ENCODE measurements at places on chromosomes 5 and 9.

DNA sequence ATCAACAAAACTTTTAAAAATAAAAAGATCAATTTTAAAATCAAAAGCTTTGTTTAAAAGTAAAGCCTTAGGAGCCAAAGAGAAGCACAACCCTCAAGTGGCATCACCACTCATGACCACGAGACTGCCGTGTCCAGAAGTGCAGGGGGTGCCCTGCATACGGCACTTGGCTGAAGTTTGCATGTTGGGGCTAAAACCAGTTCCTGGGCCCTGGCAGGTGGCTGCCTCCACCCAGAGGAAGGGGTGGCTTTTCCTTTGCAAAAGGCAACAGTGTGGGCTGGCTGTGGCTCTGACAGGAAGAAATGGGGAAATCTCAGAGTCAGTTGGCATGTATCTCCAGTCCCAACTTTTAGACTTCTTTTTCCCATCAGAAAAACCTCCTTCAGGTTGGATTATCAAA is 15.3 kb downstream of the TRMO start:
- peak; percentile 23 for DNase-seq

- DNase-seq, result no peak
Measured at GRCh38 chr5:55427157-55427556, 107.6 kb downstream of the PLPP1 start.

DNA sequence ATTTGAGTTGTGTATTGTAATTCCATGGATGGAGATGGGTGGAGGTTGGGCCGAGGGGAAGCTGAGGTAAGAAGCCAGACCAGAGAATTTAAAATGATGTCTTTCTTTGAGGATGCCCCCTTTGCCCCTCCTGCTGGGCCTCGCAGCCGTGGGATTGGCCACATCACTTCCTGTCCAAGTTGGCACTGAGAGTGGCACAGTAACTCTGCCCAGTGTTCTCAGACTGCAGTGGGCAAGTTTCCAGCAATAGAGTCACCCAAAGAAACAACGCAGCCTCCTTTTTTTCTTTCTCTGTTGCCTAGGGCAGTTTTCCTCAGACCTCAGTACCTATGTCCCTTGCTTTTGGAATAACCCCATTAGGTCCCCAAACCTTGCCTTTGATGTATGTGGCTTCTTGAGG is 306.6 kb upstream of the DMRT1 start:
- no peak for DNase-seq

- no peak for DNase-seq
Measured at GRCh38 chr5:112276991-112277390, 142.1 kb downstream of the EPB41L4A start.

DNA sequence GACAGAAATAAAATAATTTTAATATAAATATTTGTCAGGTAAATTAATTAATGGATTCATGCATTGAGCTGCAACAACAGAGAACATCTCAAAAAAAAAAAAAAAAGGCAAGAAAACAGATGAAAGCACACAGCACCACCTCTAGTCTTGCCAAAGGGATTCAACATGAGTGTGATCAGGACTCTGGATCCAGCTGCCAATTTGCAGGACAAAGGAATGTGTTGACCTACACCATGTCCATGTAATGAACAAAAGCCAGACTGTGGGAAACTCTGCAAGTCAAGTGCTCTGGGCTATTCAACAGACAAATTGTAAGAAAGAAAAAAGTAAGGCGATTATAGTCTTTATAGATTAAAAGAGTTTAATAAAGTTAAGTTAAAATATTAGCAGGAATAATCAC is 769.3 kb downstream of the TLR4 start:
- no peak for DNase-seq

DNA sequence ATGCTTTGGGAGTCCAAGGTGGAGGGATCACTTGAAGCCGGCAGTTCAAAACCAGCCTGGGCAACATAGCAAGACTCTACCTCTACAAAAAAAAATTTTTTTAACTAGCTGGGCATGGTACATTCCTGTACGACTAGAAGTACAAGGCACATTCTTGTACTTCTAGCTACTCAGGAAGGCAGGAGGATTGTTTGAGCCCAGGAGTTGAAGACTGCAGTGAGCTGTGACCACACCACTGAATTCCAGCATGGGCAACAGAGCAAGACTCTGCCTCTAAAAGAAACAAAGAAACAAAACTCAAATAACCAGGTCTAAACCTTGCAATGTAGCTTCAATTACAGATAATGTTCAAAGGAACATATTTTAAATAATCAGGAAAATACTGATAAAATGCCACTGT is 56.2 kb downstream of the SSBP2 start:
- no peak for DNase-seq

DNA sequence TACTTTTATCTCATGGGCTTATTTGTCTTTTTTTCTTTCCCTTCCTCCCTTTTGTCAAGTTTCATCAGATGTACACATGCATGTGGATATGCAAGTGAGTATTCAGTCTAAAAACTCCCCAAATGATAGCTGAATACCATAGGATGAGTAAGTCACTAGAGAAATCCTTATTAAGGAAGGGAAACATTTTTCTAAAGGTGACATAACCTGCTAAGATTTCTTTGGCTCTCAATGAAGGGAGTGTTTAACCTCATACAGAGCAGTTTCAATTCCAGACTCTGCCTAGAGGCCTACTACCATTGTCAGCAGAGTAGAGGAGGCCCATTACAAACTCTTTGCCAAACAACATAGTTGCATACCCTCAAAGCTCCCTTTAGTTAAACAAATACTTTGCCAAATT is 192.4 kb downstream of the ARHGEF28 start:
- no peak for DNase-seq

GRCh38 chr5:153496835-153497234 is 6.4 kb downstream of the GRIA1 start:
- no peak for DNase-seq

- no peak for DNase-seq
Measured at GRCh38 chr9:108766626-108767161, 89.1 kb downstream of the ACTL7B start.

GRCh38 chr9:136331556-136332481 is 4.5 kb downstream of the GPSM1 start:
- DNase-seq, result no peak

DNA sequence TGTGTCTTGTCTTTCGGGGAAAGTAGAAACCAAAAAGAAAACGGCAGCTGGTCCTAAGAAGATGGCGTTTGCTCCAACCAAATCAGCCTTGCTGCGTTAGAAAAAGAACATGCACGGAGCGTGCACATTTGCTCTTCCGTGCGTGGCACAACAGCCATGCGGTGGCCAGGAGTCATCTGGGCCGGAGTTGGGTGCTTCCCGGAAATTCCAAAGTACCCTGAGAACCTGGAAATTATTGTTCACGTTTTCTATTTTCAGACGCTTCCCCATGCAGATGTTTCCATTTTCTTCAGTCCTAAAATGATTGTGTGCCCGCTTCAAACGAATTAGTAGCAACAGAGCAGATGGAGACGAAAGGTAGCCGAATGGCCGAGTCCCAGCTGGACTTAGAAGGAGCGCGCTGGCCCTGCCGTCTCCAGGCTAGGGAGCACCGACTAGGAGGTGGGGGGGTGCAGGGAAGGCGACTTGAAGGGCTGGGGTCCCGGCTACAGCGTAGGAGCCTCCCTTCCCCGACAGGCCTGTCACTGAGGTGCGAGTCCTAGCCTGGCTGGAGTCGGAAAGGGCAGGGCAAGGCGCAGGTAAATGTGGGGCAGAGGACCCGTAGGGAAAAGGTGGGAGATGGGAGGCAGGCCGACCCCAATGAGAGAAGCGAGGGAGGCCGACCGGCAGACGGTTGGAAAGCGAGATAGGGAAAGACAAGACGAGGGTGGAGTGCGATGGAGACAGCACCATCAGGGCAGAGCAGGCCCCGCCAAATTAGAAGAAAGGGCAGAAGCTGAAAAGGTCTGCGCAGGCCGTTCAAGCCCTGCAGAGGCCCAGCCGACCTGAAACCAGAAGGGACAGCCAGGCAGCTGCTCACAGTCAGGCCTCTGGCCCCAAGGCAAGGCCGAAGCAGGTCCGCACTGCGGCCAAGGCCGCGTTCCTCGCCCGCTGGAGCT is 1.4 kb downstream of the BARX1 start:
- DNase-seq, result no peak

- no peak for DNase-seq
Measured at GRCh38 chr5:56090793-56091460, 96.2 kb upstream of the IL6ST start.

- DNase-seq, result no peak
Measured at GRCh38 chr9:134636149-134636507, 5.5 kb upstream of the COL5A1 start.
